ENCODE measurements at places on chromosomes 12 and 14.
A peak's percentile ranks its signal among the peaks of the same experiment; 100 is the strongest.

DNA sequence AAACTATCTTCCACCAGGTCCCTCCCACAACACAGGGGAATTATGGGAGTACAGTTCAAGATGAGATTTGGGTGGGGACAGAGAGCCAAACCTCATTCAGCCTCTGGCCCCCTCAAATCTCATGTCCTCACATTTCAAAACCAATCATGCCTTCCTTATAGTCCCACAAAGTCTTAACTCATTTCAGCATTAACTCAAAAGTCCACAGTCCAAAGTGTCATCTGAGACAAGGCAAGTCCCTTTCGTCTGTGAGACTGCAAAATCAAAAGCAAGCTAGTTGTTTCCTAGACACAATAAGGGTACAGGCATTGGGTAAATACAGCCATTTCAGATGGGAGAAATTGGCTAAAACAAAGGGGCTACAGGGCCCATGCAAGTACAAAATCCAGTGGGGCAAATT, 147.6 kb downstream of the RAD51B start:
- no peak for DNase-seq

GRCh38 chr12:120711411-120711810, 1.2 kb downstream of the UNC119B start:
- DNase-seq = no peak

- no peak for DNase-seq
Observed at GRCh38 chr12:107326237-107326636, 232.9 kb upstream of the CRY1 start.

DNA sequence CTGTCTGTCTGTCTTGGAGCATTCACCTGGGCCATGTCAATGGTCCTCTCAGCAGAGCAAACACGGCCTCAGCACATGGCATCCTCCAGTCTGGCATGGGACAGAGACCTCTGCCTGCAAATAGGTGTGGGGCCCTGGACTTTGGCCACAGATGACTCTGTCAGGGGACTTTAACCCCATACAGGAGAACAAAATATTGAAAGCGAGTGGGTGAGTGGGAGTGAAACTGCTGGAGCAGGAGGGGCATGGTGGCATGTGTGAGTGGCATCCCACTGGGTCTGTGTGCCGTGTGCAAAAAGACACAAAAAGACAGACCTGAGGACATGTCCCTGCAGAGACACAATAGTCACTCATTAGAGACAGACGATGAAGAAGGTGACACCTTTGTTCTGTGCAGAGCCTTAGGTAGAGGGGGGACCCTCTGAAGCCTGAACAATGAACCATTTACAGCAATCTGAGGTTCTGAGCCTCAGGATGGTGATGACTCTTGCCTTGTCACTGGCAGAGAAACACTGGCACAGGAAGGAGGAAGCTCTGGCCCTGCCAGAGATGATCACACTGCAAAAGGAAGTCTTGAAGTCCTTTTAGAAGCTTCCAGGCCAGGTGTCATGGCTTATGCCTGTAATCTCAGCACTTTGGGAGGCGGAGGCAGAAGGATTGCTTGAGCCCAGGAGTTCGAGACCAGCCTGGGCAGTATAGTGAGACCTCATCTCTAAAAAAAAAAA, 7.5 kb downstream of the LAG3 start:
- no peak for DNase-seq

- DNase-seq = no peak
Observed at GRCh38 chr12:12450043-12450471, 93.2 kb downstream of the BORCS5 start.

DNA sequence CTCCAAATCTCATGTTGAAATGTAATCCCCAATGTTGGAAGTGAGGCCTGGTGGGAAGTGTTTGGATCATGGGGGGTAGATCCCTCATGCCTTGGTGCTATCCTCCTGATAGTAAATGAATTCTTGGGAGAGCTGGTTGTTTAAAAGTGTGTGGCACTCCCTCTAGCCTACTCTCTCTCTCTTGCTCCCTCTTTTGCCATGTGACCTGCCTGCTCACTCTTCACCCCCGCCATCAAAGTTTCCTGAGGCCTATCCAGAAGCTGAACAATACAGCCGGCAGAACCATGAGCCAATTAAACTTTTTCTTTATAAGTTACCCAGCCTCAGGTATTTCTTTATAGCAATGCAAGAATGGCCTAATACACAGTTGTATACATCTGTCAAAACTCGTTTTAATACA, 62.5 kb downstream of the BCL2L14 start:
- no peak for DNase-seq

DNA sequence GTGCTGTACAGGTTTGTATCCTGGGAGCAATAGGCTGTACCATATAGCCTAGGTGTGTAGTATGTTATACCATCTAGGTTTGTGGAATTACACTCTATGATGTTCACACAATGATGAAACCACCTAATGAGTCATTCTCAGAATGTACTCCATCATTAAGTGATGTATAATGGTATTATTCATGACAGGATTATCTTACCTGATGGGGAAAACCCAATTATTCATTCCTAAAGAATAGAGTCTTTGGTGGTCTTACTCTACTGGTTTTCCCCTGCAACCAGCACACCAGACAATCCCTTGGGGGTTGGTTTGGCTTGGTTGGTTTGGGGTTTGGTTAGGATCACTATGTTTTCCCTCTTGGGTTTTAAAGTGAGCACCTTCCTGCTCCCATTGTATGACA, 12.6 kb upstream of the OR10P1 start:
- no peak for DNase-seq

- DNase-seq = no peak
Observed at GRCh38 chr12:129844662-129845220, 59.1 kb downstream of the TMEM132D start.

DNA sequence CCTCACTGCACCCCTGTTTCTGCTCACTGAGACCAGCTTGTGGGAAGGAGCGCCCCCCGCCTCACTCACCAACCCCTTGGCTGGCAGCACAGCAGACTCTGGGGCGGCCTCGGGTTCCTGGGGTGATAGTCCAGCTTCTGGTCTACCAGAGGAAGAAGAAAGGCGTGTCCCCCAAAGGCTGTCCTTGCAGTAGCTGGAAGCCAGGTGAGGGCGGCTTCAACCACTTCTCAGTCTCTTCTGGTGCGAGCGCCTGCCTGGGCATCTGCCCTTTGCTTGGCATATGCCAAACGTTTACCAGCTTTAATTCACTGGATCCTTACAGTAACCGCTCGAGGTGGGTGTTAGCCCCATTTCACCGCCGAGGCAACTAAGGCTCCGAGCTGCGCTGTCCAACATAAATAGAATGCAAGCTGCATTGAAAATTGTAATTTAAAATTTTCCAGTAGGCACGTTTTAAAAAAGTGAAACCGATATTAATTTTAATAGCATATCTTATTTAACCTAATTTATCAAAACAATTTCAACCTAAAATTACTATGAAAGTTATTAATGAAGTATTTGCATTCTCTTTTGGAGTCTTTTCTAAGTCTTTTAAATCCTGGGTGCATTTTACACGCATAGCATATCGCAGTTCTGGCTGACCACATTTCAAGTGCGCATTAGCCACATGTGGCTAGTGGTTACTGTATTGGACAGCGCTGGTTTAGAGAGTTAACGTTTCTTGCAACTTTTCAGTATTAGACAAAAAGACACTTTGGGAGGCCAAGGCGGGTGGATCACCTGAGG, 872 bp downstream of the FAM177A1 start:
- DNase-seq = peak; percentile 66

DNA sequence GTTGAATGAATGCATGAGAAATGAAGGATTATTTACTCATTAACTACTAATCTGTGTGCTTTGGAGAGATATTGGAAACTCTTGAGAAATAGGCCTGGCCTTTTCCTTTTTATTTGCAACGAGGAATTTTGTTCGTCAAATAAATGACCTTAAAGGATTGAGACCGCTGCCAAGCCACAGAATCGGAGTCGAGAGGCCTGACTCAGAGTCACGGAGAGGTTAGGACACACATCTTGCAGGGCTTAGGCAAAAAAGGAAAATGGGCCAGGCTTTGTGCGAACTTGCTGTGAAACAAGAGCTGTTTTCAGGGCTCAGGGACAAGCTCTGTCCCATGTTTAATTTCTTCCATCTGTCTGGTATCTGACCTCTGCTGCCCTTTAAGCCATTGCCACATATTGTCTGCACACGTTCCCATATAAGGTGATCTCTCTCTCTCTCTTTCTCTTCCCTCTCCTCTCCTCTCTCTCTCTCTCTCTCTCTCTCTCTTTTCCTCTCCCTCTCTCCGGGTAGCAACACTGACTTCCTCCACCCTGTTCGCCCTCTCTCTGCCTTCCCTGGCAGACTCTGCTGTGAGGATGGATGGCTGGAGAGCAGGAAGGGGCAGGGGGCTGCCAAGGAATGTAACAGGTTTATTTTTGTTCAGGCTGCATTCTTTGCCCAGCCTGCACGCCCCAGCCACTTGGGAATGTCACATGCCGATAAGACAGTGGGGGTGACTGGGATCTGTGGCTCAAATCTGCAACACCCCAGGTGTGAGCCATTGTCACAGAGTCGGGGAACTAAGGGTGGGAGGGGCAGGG, 14.9 kb upstream of the IFT81 start:
- DNase-seq = no peak

DNA sequence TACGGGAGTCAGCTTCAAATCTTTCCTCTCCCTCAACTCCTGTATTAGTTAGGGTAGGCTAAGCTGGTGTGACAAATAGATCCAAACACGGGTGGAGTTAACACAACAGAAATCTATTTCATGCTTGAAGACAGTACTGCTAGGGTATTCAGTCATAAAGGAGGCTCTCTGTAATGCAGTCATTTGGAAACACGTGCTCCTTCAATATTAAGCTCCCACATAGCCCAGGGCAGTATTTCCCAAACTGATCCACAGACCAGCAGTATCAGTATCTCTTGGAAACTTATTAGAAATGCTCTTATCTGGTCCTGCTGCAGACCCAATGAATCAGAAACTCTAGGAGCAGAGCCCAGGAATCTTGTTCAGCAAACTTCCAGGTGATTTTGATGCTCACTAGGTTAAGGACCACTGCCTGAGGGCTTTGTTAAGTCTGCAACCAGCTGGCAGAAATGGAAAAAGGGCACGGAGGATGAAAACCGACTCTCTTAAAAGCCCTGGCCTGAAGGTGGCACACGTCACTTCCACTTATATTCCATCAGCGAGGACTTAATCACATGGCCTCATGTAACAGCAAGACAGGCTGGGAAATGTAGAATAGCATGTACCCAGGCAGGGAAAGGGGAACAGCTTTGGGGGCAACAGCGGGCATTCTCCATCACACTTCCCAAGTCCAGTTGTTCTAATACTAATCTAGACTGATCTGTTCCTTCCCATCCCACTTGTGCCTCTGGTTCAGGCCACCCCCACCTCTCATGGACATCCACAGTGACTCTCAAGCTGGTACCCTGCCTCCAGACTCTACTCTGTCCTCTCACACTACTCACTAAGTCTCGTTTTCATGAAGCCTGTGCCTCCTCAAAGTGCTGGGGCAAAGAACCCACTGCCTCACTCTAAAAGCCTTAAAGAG, 38.2 kb upstream of the RIC8B start:
- no peak for DNase-seq

- DNase-seq = no peak
Observed at GRCh38 chr12:48717252-48717695, 767 bp upstream of the CCNT1 start.

DNA sequence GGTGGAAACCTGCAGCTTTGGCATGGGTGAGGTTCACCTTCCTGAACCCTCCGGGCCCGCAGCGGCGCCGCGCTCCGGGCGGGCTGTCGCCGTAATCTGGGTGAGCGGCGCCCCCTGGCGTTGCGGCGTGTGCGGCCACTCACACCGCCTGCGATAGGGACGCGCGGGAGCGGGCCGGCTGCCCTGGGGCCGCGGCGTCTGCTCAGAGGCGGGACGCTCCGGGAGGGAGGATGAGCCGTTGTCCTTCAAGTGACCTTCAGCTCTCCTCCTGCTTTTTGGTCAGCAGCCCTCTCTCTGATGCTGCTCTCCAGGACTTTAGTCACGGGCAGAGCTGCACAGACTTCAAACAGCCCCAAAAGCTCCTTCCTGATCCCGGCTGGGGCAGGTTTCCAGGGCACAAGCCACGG, 211.7 kb upstream of the FKBP4 start:
- DNase-seq = peak; percentile 24

DNA sequence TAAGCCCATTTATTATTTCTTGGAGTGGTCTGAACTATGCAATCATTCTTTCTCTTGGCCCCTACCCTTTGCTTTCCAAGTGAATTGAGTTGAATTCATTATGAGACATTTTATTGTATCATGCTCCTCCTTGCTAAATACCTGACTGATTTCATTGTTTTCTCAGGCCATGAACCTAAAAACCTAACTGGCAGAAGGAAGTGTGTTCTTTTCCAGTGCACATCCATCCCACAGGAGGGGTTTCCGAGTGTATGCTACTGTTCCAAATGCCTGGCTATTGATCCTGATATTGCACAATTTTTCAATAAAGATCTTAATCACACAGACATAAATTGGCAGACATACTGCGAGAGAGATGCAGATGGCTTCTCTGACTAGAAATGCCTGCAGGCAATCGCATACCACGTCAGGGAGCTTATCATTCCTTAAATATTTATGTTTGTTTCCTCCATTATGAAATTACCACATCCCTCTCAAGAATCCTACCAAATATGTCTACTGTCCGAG, 162.2 kb upstream of the EGLN3 start:
- no peak for DNase-seq

DNA sequence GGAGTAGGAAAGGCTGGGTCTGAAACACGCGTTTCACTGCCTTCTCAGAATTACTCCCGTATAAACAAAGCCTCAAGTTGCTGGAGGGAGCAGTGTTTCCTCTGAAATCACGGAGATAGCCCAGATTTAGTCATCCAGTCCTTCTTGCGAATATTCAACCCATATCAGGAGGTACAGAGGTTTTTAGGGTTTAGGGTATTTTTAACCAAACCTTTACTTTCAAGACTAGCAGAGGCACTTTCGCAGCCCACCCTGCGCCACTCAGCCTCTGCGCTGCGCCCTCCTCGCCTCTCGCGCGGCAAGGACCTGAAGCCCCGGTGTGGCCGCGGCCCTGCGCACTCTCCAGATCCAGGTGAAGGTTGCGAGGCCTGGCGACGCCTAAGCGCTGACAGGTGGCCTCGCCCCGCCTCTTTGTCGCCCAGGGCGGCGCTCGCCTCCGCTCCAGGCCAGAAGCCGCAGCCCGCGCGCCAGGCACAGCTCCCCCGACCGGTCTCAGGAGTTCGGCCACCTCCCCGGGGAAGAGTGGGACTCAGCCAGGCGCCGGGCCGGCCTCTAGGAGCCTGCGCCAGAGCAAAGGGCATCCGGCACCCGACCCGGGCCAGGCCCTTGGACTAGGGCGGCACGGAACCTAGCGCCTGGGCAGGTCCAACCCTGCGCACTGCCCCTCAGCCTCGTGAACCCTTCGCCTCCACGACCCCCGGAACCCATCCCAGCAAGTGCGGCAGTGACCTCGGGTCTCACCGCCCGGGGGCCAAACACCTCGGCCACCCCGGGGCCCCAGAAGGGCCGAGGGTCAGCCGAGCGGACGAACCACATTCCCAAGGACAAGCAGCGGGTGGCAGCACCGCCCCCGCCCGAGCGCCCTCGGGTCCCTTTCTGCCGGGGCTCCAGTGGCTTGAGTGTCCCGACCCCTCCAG, 1.8 kb upstream of the SAMD4A start:
- peak; percentile 30 for DNase-seq
